Mesendoderm (in vitro differentiated cells): ENCODE measurements at places on chromosomes 4 and X.

DNA sequence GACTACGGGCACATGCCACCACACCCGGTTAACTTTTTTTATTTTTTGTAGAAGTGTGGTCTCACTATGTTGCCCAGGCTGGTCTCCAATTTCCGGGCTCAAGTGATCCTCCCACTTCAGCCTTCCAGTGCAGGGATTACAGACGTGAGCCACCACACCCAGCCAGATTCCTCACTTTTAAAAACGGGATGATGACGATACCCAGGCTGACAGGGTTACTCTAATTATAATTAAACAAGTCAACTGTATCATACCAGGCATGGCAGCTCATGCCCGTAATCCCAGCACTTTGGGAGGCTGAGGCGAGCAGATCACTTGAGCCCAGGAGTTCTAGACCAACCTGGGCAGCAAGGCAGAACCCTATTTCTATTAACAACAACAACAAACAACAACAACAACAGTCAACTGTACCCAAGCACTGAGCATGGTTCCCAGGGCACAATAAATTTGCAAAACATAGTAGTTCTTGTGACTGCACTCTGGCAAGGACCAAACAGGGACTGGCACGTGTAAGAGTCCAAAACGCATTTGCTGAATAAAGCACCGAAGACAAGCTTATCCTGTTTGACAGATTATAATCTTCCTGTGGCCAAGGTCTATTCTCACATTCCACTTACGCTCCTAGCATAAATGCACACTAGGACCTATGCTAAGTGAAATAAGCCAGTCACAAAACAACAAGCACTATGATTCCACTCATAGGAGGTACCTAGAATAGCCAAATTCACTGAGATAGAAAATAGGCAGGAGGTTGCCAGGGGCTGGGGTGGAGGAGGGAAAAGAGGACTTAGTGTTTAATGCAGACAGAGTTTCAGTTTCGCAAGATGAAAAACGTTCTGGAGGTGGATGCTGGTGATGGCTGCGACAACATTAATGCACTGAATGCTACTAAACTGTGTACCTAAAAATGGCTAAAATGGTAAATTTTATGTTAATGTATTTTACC is 77.5 kb downstream of the IRF2 start:
- no peak for DNase-seq

- no peak for DNase-seq
These were observed 11.5 kb downstream of the HAND2 start for GRCh38 chr4:173518425-173519102.

DNA sequence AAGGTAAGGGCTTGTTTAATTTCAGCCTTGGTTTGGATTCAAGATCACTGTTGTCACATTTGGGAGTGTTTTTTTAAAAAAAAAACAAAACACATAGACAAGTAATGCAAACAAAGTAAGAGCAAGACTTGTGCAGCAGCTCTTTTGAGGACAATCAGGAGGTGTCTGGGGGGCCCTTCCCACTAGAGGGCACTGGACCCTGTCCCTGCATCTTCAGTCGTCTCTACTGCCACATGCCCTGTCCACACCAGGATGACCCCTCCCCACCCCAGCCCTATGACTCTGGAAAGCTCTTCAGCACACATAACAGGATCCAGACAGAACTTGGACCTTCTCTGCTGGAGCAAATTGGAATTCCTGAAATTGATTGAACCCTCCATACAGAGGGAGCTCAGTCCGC is 71.0 kb downstream of the USP46 start:
- DNase-seq, result peak; percentile 76

DNA sequence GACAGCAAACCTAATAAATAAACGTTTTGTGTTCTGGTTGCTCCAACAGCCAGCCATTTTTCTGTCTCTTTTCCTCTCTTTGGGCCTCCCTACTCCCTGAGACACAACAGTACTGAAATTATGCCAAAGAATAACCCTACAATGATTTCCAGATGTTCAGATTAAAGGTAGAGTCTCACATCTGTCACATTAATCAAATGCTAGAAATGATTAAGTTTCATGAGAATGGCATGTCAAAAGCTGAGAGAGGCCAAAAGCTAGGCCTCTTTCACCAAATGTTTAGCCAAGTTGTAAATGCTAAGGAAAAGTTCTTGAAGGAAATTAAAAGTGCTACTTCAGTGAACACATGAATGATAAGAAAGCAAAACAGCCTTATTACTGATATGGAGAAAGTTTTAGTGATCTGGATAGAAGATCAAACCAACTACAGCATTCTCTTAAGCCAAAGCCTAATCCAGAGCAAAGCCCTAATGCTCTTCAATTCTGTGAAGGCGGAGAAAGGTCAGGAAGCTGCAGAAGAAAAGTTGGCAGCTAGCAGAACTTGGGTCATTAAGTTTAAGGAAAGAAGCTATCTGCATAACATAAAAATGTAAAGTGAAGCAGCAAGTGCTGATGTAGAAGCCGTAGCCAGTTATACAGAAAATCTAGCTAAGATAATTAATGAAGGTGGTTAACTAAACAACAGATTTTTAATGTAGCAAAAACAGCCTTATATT is 182.1 kb upstream of the NUDT6 start:
- no peak for DNase-seq

DNA sequence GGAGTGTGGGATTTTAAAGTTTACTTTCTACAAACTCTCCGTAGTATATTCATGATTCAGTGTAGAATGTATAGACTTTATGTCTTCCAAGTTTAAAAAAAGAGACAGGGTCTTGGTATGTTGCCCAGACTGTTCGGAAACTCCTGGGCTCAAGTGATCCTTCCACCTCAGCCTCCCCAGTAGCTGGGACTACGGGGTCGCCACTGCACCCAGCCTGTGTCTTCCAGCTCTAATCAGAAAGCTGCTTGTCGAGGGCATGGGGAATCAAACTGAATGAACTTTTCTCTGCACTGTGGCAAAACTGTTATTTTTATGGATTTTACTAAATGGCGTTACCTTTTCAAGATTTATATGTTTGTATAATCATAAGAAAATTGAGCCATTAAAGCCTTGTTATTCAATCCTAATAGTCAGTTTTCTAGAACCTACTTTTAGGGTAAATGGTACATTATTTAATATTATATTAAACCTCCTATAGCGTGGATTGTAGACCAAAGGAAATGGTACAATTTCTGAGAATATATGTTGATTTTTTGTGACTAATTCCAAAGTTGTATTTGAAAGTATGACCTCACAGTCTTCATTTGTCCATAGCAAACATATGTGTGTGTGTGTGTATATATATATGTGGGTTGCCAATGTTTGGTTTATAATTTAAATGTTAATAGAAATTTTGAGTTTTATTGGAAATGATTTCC is 1.1 kb downstream of the BLOC1S4 start:
- DNase-seq, result no peak

- peak; percentile 77 for DNase-seq
These were observed 181.3 kb upstream of the STK26 start for GRCh38 chrX:131841496-131842437.

DNA sequence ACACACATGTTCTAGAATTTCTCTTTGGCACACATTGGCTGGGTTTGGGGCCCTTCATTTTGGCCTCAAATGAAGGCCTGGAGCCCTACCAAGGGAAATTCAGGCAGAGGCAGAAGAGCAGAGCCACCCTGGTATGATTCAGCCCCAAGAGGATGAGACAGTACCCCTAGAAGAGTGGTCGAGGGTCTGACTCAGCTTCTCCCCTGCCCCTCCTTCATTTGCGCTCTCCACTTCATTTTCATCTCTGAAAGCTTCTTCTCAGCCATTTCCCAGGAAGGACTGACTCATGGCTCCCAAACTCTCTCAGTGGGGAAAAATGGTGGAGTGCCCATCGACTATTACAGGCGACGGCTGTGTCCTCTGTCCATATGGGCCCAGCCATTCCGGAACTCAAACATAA is 43.5 kb downstream of the MAMLD1 start:
- no peak for DNase-seq

- no peak for DNase-seq
These were observed 46.6 kb downstream of the AFM start for GRCh38 chr4:73528171-73528570.

GRCh38 chr4:1012034-1012739 is 761 bp downstream of the FGFRL1 start:
- peak; percentile 82 for DNase-seq

- DNase-seq, result no peak
These were observed 57.0 kb upstream of the MXD4 start for GRCh38 chr4:2318885-2319284.

GRCh38 chrX:80578517-80579105 is 158.4 kb downstream of the TENT5D start:
- DNase-seq, result peak; percentile 43

- no peak for DNase-seq
These were observed 107.0 kb upstream of the STIM2 start for GRCh38 chr4:26753617-26754016.

DNA sequence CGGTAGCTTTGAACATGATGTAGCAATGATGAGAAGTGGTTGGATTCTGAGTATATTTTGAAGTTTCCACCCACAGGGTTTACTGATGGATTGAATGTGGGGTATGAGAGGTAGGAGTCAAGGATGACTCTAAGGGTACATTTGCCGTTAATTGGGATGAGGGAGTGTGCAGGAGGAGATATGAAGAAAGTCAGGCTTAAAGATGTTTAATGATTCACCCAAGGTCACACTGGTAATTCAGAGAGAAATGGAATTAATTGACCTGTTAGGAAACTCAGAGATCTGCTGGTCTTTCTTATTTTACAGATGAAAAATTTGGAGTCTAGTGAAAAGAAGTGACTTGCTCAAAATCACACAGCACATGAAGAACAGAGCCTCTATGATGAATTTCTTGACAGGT is 390.7 kb downstream of the GBA3 start:
- DNase-seq, result no peak

DNA sequence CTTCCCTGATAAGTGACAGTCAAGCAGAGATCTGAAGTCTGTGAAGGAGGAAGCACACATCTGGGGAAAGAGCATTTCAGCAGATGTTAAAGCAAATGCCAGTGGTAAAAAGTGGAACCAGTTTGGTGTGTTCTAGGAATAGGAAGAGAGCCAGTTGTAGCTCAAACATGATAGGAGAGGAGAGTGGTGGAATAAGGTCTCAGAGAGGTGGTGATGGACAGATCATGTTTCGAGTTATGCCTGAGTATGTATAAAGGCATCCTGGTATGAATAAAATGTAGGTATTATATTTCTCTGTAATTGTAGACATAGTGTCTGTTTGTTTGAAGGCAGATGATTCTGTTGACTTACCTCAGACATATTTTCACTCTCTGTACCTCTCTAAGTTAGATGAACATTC is 89.1 kb downstream of the LARP7 start:
- no peak for DNase-seq

GRCh38 chr4:6702761-6703160 is 6.9 kb downstream of the MRFAP1L1 start:
- no peak for DNase-seq

DNA sequence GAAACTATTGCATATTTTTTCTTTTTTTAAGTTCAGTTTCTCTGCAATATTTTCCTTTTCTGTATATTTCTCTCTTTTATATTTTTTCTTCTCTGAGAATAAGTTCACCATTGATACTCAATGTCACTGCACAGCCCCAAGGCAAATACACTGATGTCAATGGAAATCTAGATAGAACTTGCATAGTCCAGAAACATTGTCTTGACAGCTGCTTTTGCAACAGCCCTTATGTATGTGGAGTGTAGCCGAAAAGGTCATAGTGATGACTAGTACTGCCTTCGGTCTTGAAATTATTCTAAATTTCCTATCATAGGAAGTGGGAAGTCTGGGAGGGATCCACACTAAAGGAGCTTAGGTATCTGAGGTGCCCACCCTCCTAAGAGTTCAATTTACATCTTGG is 150.0 kb downstream of the SPOCK3 start:
- DNase-seq, result no peak

DNA sequence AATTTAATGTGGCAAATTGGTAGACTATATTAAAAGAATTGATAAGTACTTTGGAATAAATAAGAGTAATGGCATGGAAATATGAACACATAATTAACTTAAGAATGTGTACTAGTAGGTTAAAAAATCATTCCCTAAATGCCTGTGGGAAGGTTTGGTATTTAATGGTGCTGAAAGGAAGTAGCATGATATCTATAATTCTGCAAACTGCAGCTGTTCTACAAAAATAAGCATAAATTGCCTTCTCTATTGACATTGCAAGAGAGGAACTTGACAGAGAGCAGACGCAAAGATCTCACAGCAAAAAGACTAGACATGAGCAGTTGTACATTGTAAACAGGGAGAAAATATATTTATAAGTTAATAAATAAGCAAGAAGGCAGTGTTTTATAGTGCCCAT is 752.5 kb upstream of the PCDH10 start:
- no peak for DNase-seq

DNA sequence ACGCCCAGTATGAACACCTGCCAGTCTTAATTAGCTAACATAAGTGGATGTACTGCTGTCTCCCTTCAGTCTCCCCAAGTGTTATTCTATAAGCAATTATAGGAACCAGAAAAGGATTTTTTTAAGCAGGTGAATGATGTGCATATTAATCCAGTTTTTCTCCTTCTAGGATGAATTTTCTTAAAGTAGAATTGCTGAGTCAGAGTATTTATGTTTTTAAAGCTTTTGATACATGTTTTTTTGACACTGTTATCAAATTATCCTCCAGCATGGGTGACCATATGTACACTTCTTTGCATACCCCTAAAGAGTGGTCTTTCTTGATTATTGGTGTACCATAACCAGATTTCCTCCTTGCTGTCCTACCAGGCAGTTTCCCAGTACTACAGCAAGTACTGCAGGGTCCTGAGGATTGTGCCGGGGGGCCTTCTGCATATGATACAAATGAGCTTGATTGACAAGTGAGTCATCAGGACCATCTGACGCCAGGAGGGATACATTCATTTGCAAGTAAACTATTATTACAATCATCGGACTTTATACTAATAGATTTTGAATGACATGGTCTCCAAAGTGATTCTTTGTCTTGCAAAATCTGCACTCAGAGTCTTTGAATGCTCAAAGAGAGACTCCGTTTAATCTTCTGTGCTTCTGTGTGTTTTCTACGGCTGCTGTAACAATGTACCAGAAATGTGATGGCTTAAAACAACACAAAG is 10.7 kb upstream of the PCYT1B start:
- DNase-seq, result no peak

- DNase-seq, result peak; percentile 92
These were observed 11.4 kb downstream of the SYN1 start for GRCh38 chrX:47608130-47608810.

- no peak for DNase-seq
These were observed 38.1 kb upstream of the ARSH start for GRCh38 chrX:2967998-2968909.

DNA sequence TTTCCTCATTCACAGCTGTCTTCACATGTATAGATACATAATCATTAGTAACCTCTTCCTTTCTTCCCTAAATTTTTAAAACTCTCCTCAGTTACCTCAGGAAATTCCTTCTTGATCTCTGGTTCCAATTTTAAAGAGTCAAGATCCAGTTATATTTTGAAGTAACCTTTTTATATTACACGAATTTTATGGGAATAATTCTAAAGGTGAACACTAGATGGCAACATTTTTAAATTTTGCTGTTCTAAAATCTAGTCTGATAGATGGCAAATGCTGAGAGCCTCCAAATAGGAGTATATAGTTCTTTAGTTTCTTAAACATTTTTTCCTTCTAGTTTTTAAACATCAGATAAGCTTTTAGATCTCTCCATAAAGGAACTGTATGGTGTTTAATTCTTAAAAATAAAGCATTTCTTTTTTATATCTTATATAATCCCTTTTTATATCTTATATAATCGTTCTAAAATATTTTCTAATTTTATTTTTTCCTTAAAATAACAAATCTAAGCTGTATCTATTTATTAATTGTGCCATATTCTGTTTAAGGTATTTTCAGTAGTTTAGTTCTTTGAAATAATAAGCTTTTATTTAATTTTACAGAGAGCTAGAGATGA is 37.9 kb upstream of the PAPSS1 start:
- no peak for DNase-seq
